ENCODE measurements at places on chromosomes 12 and 14.

DNA sequence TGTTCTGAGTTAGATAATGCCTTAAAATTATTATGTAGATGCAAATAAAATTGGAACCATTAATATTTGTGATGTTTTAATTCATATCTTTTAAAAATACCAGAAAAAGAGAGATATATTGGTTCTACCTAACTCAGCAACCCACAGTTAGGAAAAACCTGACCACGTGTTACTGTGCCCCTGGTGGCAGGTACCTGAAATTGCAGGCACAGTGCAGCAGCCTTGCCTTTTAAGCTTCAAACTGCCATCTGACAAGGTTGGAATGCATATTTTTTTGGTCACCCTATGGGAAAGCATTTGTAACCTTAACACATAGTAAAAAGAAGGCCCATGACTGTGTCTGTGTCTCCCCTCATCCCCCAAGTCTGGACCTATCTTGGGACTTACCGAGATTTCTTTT lies 109.4 kb upstream of the NOS1 start:
- DNase-seq = no peak

GRCh38 chr12:9868311-9868801 lies 798 bp downstream of the CLEC2B start:
- no peak for DNase-seq

- DNase-seq = no peak
Measured at GRCh38 chr12:88753066-88753465, 172.8 kb upstream of the KITLG start.

DNA sequence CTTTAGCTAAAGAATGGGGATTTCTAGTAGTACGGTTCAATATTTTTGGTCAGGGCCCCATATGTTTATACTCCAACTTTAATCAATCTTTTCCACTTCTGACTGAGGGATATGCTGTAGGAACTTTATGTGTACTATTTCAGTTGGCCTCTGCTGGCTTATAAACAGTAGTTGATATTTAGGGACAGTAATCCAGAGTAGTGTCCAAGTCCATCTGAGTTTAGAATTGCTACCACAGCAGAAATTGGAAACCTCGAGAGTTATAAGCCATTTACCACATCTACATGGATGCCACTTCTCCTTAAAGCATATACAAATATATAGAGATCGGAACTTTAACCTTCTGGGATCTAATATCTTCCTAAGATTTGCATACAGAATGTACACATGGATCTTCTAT lies 11.6 kb downstream of the LPCAT3 start:
- DNase-seq = no peak

- no peak for DNase-seq
Measured at GRCh38 chr14:66111891-66112290, 374.3 kb upstream of the CCDC196 start.

DNA sequence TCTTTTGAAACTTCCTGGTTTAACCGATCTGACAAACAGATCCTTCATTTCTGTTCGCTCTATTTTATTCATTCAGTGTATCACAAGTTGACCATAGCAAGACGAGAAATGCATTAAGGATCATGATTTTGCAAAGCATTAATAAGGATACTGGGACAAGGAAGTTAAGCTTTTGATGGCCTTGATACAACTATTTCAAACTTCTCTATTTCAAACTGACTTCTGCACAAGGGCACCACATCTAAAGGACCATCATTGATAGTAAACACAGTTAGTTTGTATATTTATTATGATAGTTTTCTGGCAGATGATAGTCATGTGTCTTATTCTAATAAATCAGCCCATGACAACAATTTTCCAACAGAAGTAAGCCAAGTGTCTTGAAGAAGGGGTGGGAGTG lies 25.8 kb upstream of the PLXNC1 start:
- no peak for DNase-seq

- no peak for DNase-seq
Measured at GRCh38 chr12:124078800-124079199, 105.8 kb downstream of the ZNF664 start.

- peak; percentile 94 for DNase-seq
Measured at GRCh38 chr12:16515666-16516065, 90.3 kb downstream of the LMO3 start.

DNA sequence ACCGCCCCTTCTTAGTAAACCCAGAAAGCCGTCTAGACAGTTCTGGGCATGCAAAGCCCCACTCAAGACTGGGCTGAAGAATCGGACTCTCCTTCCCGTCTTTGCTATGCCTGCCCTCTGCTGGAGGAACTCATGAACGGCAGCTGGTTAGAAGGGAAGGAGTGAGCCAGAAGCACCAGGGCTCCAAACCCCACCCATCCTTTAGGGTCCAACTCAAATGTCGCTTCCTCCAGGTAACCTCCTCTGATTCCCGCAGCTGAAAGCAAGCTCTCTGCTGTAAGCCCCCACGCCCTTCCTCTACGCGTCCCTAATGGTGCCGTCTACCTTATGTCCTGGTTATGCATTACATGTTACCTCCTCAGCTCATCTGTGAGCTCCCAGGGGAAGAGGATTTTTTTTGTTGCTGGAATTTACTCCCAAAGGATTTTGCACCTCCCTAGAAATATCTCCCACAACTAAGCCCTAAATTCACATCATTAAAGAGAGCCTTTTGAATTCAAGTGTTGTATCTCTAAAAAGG lies 59.0 kb upstream of the SCN8A start:
- DNase-seq = peak; percentile 56

GRCh38 chr12:5280086-5280485 lies 151.8 kb upstream of the NTF3 start:
- DNase-seq = no peak

DNA sequence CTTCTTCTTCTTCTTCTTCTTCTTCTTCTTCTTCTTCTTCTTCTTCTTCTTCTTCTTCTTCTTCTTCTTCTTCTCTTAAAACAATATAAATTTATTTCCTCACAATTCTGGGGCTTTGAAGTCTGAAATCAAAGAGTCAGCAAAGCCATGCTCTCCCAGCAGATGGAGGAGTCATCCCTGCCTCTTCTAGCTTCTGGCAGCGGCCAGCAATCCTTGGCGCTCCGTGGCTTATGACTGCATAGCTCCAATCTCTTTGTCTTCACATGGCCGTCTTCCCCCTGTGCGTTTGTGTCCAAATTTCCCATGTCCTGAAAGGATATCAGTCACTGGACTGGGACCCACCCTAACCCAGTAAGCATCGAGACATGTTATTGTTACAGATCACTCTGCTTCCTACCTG lies 22.9 kb downstream of the KCNA1 start:
- no peak for DNase-seq

GRCh38 chr12:45232756-45233372 lies 17.0 kb downstream of the ANO6 start:
- DNase-seq = no peak

GRCh38 chr14:68146818-68147217 lies 327.2 kb downstream of the RAD51B start:
- DNase-seq = no peak

DNA sequence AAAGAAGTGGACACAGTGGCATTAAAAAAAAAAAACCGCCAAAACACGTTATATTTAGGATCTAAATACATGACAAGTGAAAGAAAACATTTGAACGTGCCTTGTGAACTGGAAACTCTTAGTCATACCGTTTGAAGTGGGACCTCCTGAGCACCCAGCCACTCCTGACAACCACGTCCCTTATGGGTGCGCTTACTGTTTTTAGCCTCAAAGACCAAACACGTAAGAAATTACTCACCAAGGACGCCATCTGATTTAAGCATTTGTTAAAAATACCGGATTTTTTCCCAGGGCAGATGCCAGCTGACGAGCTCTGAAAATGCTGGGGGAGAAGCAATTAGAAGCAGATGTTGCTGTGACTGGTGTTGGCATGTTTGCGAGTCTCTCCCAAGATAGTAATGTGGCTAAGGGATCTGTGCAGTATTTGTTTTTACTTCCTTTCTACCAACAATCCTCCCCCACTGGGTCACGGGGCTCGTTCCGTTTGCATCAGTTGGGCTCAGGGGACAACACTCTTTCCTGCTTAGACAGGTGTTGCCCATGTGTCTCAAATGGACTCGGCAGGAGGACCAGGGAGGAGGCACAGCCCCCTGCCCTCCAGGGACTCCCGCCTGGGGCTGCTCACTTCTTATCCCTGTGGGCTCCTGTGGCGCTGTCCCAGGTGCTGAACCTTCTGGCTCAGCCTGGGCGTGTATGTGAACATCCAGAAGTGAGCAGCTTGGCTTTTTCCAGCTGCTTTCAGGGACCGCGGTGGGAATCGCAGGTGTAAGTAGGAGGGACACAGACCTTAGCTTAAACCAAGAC lies 101.0 kb downstream of the BEGAIN start:
- peak; percentile 99 for DNase-seq

- no peak for DNase-seq
Measured at GRCh38 chr14:103428723-103429556, 43.7 kb downstream of the MARK3 start.

DNA sequence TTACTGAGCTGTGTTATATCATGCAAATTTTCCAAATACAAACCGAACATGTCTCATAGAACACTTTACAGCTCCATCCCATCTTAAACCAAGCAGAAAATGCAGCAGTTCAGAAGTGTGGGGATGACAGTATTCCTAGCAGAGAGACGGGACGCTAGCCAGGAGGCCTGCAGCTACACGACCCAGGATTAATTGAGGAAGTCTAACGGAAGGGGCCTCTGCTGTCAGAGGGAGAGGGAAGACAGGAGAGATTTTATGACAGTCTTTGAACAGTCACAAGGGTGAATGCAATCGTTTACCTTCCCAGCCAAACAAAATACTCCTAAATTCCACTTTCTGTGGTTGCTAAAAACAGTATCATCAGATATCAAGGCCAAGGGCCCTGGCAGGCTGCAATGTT lies 261.9 kb downstream of the TMEM132D start:
- no peak for DNase-seq
